Bronchial epithelial cell (primary cell): ENCODE measurements at places on chromosomes 11 and 22. TPM values are rescaled to one million over a fixed set of nuclear protein-coding genes. Genes with fewer than 3 reads are reported as not detected.

- DNase-seq: no peak
Measured at GRCh38 chr11:1487091-1487850, 692 bp upstream of the MOB2 start.

DNA sequence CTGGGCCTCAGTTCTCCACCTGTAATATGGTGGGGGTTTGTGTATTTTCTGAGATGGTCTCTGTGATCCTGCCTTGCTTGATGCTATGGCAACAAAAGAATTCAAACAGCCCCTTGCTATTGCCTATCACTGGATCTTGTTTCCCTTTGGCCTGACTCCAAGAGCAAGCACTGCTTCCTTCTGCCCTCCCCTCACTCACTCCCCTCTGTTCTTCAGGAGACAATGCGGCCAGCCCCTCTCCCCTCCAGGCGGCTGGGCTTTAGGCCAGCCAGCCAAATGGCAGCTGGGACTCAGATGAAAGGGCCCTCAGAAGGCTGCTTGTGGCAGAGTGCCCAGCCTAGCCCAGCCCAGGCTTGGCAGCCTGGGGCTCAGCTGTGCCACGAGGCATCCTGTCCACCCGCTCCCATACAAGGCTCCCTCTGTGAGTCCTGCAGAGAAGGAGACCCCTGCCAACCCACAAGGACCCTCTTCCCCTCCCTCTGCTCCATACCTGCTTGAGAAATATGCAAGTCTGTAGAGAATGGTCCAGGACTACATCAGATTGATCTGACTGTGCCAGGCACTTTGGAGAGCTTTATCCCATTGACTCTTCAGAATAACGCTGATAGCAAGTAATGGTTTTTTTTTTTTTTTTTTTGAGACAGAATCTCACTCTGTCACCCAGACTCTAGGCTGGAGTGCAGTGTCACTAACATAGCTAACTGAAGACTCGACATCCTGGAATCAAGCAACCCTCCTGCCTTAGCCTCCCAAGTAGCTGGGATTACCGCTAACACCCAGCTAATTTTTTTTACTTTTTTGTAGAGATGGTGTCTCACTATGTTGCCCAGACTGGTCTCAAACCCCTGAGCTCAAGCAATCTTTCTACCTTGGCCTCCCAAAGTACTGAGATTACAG, 7.6 kb upstream of the KCTD14 start:
- no peak for DNase-seq

GRCh38 chr11:131488238-131488637, 117.8 kb downstream of the NTM start:
- DNase-seq: no peak

- no peak for DNase-seq
Measured at GRCh38 chr11:27938011-27938410, 169.9 kb downstream of the KIF18A start.

DNA sequence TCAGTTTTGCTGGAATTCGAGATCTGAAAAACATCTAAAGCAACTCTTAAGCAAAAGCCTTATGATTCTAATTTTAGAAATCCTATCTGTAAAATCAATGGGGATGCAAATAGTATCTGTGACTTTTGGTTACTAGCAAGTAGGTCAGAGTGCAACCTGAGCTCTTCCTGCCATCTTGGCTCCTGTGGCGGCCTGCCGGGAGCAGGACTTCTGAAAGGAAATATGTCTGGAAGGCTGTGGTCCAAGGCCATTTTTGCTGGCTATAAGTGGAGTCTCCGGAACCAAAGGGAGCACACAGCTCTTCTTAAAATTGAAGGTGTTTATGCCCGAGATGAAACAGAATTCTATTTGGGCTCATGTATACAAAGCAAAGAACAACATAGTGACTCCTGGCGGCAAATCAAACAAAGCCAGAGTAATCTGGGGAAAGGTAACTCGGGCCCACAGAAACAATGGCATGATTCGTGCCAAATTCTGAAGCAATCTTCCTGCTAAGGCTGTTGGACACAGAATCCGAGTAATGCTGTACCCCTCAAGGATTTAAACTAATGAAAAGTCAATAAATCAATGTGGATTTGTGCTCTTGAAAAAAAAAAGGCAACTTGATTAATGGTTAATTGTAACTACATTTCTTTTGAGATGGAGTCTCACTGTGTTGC, 1.7 kb downstream of the SAMM50 start:
- DNase-seq: no peak

DNA sequence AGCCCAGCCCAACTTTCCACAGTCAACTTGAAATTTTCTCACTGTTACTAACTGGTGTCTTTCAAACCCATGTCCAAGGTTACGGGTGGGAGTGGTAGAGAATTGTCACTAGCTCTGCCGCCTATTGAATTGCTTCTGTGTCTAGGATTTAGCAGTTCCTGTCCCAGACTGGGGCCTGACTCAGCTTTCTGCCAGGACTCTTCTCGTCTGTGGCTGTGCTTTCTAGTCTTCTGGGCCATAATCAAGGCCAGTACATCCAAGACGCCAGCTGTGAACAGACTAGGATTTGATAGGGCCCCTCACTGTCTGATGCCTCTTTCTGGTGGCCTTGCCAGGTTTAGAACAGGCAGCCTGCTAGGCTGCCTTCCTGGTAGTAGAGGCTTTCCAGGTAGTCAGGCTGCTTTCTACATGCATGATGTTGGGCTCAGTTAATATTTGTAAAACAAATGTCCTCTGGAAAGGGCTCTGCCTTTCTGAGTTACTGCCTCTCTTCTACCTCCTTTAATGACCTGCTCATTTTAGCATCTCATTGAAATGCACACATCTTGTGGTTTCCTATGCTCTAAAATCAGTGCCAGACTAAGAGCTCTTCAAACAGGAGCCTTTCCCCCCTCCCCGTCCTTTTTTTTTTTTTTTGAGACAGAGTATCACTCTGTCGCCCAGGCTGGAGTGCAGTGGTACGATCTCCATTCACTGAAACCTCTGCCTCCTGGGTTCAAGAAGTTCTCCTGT, 13.1 kb upstream of the HIKESHI start:
- DNase-seq: no peak

DNA sequence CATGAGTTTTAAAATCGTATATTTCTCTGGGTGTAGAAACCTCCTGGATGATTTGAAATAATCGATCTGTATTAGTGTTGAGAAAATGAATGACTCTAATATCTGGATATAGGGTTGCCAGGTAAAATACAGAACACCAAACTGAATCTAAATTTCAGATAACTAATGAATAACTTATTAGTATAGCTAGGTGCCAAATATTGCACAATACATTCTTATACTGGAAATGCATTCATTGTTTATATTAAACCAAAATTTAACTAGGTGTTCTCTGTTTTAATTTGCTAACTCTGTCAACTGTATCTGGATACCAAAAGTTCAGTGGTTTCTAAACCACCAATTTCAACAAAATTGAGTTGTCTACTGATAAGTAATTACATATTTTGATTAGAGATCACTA, 2.5 kb upstream of the BIRC3 start:
- no peak for DNase-seq

- no peak for DNase-seq
Measured at GRCh38 chr11:1438261-1438966, 48.2 kb downstream of the MOB2 start.

GRCh38 chr11:106998116-106998915, 20.0 kb downstream of the GUCY1A2 start:
- no peak for DNase-seq

DNA sequence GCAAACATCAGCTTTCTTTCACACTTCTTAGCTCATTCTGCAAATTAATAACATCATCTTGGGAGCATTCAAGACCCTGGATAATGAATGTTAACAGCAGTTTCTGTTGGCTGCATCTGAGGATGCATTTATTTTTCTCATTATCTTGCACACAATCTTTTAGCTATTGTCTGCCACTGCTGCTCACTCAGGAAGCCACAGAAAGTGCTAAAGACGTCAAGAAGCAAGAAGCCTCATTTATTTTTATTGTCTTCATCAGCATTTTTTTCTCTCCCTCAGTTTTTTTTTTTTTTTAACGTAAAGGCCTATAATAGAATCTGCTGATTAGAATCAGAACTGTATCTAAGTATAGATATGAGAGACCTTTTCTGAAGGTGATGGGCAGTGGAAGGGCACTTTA, 1339.4 kb downstream of the FAM181B start:
- no peak for DNase-seq

DNA sequence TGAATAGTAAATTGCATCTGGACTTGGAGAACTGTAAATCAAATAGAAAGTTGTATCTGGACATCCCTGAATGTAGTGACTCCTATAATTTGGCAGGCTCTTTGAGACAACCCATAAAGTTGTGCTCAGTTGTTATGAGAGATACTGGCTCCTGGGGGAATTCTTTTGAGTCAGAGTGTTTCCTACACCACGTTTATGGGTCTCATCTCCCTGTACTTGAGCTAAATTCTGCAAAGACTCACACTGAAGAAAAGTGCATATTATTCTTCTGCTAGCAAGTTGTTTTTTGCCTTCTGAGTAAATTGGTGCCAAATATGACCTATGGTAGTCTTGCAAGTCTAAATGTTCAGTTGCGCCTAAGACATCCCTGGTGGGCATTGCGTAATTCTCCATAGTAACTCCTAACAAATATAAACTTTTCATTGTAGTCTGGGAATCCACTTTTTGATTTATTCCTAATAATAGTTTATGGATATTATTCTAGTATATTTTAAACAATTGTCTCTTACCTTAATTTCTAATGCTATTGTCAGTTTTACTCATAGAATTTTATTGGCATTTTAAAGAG, 5.0 kb downstream of the ZNF215 start:
- no peak for DNase-seq

CRYAB gene
- total RNA-seq: 1.2 TPM in 1 of 2 replicates, not detected in the other

OR4A16 gene
- not detected in 2 replicates for total RNA-seq

BACE1 gene
- total RNA-seq: 4.2 and 5.4 TPM in 2 replicates

GVQW3 gene
- 0.26 TPM in 2 replicates for total RNA-seq

CABP4 gene
- not detected in 2 replicates for total RNA-seq
